CD4-positive, alpha-beta T cell treated with Interleukin-4 for 4 hours (primary cell): ENCODE measurements at places on chromosomes 16 and 17.
A peak's percentile ranks its signal among the peaks of the same experiment; 100 is the strongest.

DNA sequence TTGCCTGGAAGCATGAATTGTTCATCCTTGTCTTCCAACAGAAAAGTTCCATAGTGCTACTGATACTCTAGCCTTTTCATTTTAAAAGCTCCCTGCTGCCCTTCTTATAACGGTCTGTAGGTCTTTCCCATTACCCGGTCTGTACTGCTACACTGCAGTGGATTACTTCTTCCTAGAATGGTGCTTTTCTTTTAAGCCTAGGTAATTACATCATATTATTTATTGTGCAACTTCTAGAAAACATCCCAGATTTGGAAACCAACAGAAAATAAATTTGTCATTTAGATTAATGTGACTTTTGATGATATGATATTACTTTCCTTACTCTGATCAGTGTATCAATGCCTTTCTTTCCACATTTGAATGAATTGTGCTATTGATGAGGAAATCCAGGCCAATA lies 199.4 kb downstream of the TANC2 start:
- peak; percentile 1 for DNase-seq

GRCh38 chr16:12429756-12430155 lies 373.9 kb downstream of the CPPED1 start:
- no peak for DNase-seq

- no peak for DNase-seq
Measured at GRCh38 chr17:163514-164098, 17.8 kb downstream of the DOC2B start.

- no peak for DNase-seq
Measured at GRCh38 chr16:728890-729744, 2.2 kb downstream of the HAGHL start.

GRCh38 chr17:65050438-65050837 lies 6.1 kb downstream of the GNA13 start:
- DNase-seq: no peak

DNA sequence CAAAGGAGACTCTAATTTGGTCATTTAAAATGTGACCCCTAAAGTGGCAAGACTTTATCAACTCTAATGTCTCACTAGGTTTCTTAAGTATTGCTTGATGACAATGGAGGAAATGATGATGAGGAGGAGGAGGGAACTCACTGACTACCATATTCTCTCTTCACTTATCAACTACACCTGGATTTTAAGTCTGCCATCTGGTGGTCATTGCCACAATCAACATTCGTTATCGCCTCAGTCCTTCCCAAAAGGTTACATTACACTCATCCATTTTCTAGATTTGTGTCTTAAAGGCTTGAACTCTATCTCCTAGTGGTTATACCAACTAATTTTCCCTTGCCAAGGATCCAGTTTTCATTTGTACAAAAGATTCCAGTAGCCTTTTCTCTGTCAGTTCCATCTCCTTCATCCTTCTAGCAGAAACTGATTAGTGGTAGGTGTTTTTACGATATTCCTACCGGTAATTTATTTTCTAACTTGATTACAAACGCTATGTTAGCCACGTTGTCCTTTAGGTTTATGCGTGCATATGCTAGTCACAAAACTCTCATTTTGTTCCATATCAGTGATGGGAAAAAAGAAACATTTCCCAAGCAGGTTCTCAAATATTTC lies 114.6 kb upstream of the NOG start:
- peak; percentile 2 for DNase-seq

DNA sequence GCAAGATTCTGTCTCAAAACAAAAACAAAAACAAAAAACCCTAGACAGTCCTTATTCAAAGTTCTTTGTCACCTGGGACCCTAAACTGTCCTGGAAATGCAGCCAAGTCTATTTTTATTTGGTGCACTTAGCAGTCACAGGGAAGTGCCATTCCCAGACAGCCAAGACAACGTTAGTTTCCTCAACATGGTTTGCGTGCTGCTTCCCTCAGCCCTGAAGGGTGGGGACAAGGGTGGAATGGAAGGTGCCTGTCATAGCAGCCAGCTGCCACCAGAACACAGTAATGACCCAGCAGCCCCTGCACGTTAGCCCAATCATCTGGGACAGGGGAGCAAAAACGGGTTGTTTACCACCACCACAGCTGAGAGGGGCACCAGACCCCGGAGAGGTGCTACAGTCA lies 16.9 kb downstream of the CREBBP start:
- no peak for DNase-seq

- no peak for DNase-seq
Measured at GRCh38 chr16:86214326-86215232, 295.7 kb upstream of the FOXF1 start.

DNA sequence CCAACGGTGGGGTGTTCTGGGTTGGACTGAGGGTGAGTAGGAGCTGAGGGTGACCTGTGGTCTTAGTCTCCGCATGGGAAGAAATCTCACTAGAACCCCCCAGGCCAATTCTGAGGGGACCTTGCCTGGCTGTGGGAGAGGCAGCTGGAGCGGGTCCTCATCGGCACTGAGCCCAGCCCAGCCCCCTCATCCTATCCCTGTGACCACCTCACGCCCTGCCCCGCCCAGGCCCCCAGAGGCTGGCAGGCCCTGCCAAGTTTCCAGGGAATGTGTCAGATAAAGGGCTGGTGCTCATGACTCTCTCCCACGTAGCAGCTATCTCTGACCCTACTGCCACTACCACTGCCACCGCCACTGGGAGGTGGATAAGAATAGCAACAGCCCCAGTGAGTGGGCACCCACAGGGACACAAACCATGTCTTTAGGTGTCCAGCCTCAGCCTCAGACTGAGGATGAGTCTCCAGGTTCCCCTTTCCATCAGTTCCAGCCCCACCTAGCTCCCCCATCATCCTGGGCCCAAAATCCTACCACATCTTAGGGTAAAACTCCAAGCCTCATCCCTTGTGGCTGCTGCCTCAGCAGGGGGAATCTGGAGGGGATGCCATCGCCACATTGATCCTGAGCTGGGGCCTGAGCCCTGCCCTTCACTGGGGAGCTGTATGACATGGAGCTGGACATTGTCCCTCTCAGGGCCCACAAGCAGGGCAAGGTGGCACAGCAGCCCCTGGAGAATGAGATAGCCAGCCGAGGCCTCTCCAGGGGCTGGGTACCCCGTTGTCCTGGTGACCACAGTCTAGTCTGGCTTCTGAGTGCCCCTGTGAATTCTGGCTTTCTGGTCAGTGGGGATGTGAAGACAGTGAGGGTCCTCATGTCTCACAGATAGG lies 14.9 kb downstream of the CDH16 start:
- no peak for DNase-seq

GRCh38 chr17:20935740-20936139 lies 107.1 kb downstream of the USP22 start:
- no peak for DNase-seq

DNA sequence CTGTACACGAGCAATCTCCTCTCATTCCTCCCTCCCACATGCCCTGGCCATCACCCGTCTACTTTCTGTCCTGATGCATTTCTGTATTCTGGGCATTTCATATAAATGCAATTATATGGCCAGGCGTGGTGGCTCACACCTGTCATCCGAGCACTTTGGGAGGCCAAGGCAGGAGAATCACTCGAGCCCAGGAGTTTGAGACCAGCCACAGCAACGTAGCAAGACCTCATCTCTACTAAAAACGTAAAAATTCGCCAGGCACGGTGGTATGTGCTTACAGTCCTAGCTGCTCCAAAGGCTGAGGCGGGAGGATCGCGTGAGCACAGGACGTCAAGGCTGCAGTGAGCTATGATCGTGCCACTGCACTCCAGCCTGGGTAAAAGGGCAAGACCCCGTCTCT lies 4.8 kb downstream of the MEAK7 start:
- DNase-seq: no peak
